ENCODE measurements at places on chromosomes 2 and 18.

DNA sequence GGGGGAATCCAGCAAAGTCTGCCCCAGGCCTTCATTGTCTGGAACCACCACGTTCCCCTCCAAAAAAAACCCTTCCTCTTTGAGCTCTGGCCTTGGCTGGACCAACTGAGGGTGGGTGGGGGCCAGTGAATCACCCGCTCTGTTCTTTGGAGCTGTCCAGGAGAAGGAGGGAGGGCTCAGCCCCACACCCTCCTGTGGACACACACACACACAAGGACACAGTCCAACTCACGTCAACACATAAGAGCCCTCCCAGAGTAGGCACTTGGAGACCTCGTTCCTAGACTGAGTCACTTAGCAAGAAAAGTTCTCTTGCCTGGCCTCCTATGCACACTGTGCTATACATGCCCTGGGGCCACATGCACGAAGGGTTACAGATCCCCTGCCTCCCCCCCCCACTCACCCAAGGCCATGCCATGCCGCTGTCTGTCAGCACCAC, 1.2 kb upstream of the TNS1 start:
- peak; percentile 95 for DNase-seq

- no peak for DNase-seq
These were observed 247.3 kb downstream of the PTGR3 start for GRCh38 chr18:74961596-74961995.

DNA sequence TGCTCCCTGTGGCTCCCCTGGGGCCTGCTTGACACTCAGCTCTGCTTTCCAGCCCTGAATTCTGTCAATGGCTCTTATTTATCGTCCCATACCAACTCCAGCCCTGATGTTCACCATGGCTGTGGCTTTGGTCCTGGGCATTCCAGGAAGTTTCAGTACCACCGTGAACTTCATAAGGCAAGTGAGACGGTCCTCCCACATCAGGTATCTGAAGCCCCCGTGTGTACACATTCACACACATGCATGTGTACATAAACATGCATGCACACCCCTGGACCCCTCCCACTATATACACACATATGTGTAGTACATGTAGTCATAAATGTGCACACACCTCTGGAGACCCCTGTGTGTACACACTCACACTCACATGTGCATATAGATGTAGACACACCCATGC, 43.3 kb upstream of the PUM2 start:
- DNase-seq, result no peak

DNA sequence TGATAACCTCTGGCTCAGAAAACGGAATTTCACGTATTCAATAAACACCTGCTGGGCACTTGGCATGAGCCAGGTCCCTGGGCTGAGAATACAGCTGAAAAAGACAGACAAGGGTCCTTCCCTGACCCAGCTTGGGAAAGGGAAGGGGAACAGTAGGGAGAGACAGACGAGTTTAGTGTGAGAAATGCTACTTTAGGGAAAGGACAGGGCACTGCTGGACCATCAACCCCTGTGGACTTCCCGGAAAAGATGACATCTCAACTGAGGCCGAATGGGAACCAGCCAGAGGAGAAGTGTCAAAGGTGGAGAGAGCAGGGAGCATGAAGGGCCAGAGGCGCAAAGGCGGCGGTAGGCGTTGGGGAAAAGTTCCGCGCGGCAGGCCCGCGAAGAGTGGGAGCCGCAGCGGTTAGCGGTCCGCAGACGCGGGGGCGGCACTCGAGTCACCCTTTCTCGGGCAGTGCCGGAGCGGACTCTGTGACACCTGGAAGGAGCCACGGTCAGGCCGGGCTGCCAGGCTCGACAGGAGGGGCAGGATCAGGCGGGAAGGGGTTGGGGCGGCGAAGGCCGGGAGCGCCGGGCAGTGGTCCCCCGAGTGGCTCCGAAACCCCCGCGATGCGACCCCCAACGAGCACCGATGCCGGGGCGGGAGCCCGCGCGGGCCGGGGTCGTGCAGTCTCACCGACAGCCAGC, 519 bp downstream of the TEX261 start:
- DNase-seq, result no peak

DNA sequence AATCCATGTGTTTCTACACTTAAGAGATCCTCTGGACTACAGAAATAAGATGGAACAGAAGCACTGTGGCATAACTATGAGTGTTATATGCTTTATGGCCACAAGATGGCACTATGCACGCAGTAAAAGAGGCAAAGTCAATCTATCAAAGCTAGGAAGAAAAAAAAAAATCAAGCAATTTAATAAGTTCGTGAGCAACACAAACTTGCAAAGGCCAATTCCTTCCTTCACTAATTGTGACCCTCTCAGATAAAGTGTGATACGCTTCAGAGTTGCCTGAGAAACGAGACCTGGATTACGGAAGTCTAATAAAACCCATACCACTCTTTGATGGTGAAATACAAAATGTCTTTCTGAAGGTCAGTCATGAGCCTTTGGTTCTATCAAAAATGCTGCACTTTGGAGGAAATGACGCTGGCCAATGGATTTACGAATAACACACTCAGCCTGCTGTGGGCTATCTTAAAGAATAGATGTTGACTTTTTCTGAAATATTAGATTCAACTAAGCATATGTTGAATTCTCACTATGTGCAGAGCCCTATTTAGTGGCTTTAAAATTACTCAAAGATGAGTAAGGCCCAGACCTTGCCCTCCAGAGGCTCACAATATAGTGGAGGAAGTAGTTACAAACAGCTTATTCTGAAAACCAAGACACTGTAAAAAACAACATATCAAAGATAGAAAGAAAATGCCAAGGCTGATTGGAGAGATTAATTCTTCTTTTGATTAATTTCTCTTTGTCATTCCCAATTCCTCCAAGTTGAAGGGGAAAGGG, 35.5 kb upstream of the TTR start:
- DNase-seq, result peak; percentile 61
